ENCODE measurements at places on chromosomes 7 and 10.

DNA sequence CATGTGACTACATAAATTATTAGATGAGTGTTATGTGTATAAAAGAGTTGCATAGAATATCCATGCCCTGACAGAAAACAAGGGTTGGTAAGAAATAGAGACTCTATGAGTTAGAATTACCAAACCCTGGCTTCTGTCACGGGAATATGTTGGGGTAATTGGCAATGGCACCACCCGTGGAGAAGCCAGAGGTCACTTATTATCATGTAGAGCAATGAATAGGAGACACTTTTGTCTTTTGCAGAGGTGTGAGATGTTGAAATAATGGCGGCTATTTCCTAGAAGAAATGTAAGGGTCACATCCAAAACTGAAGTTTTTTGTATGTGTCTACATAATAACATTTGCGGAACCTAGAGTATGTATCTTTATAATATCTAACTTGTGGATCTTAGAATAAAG, 35.3 kb downstream of the ABCB5 start:
- no peak for DNase-seq

DNA sequence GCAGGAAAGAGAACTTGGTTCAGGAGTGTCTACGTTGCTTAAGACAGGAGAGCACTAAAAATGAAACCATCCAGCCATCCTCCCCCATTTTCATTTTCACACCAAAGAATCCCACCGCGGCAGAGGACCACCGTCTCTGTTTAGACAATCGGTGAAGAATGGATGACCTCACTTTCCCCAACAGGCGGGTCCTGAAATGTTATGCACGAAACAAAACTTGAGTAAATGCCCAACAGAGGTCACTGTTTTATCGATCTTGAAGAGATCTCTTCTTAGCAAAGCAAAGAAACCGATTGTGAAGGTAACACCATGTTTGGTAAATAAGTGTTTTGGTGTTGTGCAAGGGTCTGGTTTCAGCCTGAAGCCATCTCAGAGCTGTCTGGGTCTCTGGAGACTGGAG, 1.4 kb upstream of the IL6 start:
- DNase-seq = no peak

DNA sequence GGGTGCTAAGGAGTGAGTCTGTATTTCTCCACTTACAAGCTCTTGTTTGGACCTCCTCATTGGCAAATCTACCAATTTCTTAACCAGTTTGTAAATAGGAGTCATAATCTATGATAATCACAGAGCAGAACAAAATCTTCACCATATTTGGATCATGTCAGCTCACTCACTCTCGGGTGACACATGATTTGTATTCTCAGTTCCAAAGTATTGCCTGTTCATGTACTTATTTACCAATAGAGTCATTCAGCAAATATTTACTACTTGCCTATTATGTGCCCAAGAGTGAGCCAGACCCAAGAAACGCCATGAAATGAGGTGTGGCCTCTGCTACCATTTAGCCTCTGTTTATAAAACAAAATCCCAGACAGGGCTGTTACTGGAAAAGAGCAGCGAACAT, 114.8 kb downstream of the TSPAN12 start:
- DNase-seq = no peak

GRCh38 chr10:3895045-3895631, 110.1 kb upstream of the KLF6 start:
- no peak for DNase-seq

GRCh38 chr10:78929541-78929940, 139.2 kb upstream of the ZMIZ1 start:
- no peak for DNase-seq

GRCh38 chr10:48645600-48645999, 39.1 kb upstream of the WDFY4 start:
- no peak for DNase-seq

GRCh38 chr10:43391496-43391895, 17.5 kb downstream of the HNRNPF start:
- no peak for DNase-seq

DNA sequence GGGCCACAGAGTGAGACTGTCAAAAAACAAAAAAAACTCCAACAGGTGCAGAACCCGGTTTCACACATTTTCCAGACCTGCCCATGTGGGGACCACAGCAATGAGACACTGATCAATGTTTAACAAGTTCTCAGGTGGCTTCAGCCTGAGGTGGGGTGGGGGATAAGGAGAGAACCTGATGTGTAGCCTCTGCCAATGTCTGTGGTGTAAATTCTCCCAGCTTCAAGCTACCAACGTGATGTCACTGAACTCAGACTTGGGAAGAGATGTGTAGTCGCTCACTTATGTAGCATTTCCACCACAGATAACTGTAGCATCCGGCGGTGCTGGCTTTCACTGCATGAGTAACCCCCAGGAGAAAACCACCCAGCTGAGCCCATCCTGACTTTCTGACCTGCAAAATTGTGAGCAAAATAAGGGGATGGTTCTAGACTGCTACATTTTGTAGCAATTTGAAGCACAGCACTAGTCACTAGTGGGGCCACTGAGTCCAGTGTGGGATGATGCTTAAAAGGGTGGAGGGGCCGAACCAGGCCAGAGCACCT, 13.8 kb upstream of the TNRC18 start:
- DNase-seq = no peak

GRCh38 chr10:49056356-49056755, 59.0 kb downstream of the VSTM4 start:
- DNase-seq = no peak

GRCh38 chr7:65968256-65969185, 13.5 kb downstream of the GUSB start:
- DNase-seq = no peak

GRCh38 chr7:2830609-2831376, 13.3 kb downstream of the GNA12 start:
- DNase-seq = no peak

DNA sequence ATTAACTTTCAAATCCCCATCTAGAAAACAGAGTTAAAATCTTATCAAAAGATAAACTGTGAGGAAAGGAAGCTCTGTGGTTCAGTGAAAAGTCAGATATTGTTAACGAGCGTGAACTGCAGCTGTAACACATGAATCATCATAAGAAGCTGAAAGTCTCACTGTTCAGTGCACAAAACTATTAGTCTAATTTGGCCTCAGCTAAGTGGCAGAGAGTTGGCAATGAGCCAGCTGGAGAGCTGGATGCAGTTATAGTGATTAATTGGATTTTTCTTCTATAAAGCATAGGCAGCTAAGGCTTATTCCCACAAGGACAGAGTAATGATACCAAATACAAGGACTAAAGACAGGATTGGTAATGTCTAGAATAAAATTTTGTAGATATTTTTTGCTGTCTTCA, 101.1 kb upstream of the ABCB5 start:
- no peak for DNase-seq

DNA sequence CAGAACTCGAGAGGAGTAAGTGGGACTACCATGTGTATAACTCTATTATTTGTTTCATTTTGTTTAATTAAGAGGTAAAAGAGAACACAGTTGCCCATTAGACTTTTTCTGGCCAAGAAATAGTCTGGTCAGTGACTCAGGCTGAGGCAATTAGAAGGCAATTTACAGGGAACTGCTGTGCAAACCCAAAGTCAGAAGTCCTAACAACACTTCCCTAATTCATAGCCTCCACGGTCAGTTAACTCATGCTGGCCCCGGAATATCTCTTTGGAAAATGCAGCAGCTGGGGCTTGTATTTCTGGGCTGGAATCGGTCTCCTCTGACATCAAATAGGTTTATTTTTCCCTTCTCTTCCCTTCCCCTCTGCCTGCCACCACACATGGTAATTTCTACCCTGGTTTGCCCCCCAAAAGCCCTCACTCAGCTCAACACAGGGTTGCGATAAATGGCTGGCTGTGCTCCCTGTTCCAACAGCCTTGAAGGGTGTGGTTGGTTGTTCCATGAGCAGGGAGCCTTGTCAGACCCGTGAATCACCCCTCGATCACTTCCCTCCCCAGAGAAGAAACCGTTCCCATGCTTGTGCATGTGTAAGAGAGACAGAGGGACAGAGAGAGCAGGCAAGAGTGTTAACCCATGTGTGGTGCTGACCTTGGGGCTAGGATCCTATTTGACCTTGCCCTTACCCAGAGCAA, 5.3 kb downstream of the SH3PXD2A start:
- no peak for DNase-seq

- no peak for DNase-seq
Observed at GRCh38 chr10:84563868-84564267, 235.5 kb downstream of the CCSER2 start.

GRCh38 chr10:32328499-32328898, 18.5 kb downstream of the EPC1 start:
- DNase-seq = no peak

DNA sequence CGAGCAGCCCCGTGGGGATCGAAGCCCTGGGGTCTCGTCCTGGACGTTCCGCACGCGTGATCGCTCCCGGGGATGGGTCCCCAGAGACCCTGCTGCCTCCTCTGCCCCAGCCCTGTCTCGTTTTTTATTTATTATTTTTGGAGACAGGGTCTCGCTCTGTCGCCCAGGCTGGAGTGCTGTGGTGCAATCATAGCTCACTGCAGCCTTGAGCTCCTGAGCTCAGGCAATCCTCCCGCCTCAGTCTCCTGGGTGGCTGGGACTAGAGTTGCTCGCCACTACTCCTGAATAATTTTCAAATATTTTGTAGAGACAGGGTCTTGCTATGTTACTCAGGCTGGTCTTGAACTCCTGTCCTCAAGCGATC, 319 bp upstream of the STX1A start:
- DNase-seq = no peak

- no peak for DNase-seq
Observed at GRCh38 chr10:97584060-97584797, at the start of gene HOGA1. Gene HOGA1 (plus strand): TSS chr10:97584389. CDS start chr10:97584704, 315 bp downstream.

DNA sequence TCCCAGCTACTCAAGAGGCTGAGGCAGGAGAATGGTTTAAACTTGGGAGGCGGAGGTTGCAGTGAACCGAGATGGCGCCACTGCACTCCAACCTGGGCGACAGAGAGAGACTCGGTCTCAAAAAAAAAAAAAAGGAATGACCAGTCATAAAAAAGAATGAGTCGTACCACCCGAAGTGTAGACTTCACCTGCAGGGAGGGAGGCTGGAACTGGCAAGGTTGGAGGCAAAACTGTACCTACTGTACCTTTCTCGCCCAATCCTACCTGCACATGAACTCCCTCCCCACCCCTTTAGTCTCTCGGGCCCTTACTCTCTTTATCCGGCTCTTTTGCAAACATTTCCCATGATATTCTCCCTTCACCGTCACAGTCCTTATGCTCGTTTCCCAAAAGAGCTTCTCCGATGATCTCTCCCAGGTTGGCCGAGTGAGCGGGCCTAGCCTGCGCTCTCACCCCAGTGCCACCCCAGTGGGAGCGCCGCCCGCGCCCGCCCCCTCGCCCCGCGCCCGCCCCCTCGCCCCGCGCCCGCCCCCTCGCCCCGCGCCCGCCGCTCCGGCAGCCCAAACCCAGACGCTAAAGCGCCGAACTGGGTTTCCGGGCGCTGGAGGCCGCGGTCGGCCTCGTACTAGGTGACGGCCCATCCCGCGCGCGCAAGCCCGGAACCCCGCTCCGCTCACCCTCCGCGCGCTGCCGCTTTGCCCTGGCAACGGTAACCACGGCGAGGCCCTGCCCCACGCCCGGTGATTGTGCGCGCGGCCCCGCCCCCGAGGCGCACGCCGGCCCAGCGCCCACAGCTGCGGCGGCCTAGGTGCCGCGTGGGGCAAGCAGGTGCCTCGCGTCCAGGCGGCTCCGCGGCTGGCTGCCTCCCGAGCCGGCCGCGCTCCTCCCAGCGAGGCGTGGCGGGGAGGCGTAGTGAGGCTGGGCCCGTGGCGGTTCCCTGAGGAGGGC, at the start of gene SMKR1:
SMKR1 (plus strand) TSS at position 772 of the 948 bp plus-strand sequence. CDS start 294 bp downstream, outside the sequence.
- peak; percentile 86 for DNase-seq

- no peak for DNase-seq
Observed at GRCh38 chr7:2711895-2712675, 24.1 kb downstream of the AMZ1 start.

DNA sequence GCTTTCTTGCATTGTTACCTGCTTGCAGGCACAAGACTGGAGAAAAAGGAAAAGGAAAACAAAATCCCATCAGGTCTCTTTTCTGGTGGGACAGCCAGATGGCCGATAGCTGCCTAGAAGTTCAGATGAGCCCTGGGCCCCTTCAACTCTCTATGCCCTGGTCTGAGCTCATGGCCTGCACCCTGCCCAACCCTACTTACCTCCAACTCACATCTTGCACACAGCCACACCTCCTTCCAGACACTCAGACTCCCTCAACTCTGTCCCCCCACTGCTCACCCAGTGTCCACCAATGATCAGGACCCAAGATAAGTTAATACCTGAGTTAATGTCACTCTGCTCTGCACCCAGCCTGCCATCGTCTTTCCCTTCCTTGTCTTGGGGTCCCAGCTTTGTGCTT, 10.9 kb downstream of the RBP3 start:
- no peak for DNase-seq

DNA sequence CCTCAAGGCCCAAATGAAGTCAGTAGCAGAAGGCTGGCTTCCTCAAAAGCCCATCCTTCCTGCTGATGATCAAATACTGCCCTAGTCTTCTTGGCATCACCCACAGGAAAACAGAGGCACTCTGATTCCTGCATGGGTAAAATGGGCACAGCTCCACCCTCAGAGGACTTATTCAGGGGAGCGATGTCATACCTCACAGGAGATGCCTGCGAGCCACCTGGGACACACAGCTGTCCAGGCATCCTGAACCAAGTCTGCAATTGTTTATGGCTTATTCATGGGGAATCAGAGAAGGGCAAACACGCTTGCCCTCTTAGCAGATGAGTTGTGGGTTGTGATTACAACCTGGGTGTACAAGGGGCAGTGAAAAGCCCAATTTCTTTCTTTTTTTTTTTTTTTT, 22.0 kb upstream of the LMTK2 start:
- DNase-seq = no peak

GRCh38 chr10:30995081-30995770, 36.4 kb downstream of the ZNF438 start:
- DNase-seq = no peak

DNA sequence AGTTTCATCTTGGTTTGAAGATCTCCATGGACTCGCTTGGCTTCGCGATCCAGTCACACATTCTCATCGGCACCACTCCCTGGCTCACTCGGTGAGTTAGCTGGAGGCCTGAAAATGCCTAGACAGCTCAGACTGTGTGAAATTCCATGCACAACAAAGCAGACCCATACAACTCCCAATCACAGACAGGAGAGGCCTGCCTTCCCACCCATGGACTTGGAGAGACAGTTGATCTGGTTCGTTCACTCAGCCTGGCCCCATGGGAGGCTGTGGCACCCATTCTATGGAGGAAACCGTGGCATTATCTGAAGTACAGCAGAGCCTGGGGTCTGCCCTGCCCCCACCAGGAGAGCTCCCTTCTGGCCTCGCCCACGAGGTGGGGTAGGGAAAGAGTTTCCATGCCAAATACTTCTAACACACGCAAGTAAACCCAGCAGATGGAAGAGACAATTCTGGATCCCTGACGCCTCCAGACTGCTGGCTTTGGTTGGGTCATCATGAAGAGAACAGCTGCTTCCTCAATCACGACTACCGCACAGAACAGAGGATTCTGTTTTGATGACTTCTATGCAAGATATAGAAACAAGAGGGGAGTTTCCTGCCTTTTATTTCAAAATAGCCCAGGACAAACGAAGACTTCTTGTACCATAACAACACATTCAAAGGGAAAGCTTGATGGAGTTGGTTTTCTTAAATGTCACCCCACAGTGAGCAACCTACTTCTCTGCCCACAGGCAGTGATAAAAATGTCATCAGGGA, 15.9 kb downstream of the FAM53B start:
- no peak for DNase-seq

GRCh38 chr10:117933036-117933435, 113.7 kb downstream of the RAB11FIP2 start:
- DNase-seq = no peak

- DNase-seq = no peak
Observed at GRCh38 chr7:66207540-66207939, 2.4 kb downstream of the TPST1 start.

- DNase-seq = no peak
Observed at GRCh38 chr10:72173262-72173618, 42.6 kb upstream of the ANAPC16 start.

Data from stimulated activated CD4-positive, alpha-beta T cell treated with anti-CD3 and anti-CD28 coated beads, Interleukin-1b, Interleukin-23, amount 100 ng/mL, for 1 hour (primary cell).